ENCODE measurements at places on chromosomes 12 and 14.

GRCh38 chr12:21336656-21337055 lies 1.9 kb upstream of the SLCO1A2 start:
- DNase-seq = no peak

- no peak for DNase-seq
These were observed 33.3 kb downstream of the DIO3 start for GRCh38 chr14:101594511-101595148.

DNA sequence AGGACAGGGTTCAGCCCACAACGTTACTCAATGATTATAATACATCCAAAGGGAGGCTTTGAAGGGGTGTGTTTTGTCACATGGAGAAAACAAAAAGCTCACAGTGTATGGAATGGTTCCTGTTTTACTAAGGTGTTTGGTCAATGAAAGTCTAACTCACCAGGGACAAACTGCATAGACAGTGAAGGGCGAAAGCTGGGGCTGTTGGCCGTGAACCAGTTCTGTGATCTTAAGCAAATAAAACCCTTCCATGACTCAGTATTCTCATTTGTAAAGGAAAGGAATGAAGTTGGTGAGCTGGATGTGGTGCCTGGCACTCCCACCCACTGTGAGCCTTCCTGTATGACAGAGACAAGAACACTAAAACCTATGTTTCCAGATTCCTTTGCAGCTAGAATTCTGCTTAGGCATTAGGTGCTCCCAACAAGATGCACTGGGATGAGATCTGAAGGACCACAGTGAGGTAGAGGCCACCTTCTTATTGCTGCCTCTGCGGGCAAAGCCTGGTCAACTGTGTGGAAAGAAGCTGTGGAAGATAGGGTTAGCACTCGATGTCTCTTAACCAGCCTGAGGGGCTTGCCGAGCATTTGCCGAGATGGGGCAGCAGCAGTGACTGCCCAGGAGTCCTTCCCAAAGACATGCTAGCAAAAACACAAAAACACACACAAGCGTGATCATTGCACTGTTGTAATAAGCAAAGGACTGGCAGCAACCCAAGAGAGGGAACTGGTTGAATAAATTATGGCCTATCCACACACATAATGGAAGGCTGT lies 48.5 kb downstream of the VCPKMT start:
- no peak for DNase-seq

- DNase-seq = peak; percentile 25
These were observed 67.9 kb upstream of the BEGAIN start for GRCh38 chr14:100654814-100655740.

GRCh38 chr12:14723763-14724162 lies 27.4 kb upstream of the GUCY2C start:
- no peak for DNase-seq

- DNase-seq = no peak
These were observed 60.4 kb downstream of the PPP1R36 start for GRCh38 chr14:64610049-64610746.

DNA sequence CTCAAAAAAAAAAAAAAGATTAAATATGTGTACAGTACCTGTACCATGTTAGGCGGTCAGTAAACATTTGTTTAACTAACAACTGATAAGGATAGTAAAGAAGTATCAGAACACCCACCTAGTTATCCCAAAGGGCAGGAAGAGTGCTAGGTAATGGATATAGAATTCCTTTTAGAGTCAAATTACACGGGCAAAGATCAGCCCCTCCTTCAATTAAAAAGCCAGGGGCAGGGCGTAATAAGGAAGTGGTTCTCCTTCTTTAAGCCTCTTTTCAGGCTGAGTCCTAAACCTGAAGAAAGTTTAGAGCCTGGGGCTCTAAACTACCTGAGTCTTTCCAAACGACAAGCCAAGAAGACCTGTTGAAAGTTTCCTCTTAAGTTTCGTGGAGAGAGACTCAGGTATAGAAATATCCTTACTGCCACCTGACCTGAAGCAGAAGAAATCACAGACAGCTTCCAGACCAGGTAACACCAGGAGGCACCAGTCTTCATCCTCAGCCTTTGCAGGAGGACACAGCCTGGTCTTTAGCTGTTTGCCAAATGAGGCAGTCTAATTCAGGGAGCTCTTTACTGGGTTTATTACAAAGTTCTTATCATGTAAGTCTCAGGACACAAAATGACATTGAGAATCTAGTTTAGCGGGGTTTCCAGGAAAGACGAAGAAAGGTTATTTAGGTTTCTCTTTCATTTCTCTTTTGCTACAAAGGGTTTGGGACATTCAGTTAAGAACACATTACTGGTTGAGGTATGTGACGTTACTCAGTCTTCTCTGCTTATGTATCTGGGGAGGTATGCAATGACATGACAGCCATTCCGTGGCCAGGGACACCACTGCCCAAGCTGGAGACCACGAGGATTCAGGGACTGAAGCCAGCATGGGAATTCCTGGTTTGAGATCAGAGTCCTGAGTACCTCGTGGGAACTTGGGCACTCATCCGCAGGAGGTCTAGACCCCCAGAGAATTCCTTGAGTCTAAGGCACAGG lies at the start of gene BCL2L14:
Gene BCL2L14, plus strand, starts transcription at position 266 of the 983 bp plus-strand sequence. CDS start 8,367 bp downstream, outside the sequence.
- DNase-seq = no peak

Measured in stimulated activated CD8-positive, alpha-beta memory T cell treated with anti-CD3 and anti-CD28 coated beads, Interleukin-7, amount 100 ng/mL, for 1 hour (primary cell).